ENCODE measurements at places on chromosomes 11 and 22. TPM values are rescaled to one million over a fixed set of nuclear protein-coding genes. Genes with fewer than 3 reads are reported as not detected.

HSPB2 gene
- total RNA-seq, result not detected

DNA sequence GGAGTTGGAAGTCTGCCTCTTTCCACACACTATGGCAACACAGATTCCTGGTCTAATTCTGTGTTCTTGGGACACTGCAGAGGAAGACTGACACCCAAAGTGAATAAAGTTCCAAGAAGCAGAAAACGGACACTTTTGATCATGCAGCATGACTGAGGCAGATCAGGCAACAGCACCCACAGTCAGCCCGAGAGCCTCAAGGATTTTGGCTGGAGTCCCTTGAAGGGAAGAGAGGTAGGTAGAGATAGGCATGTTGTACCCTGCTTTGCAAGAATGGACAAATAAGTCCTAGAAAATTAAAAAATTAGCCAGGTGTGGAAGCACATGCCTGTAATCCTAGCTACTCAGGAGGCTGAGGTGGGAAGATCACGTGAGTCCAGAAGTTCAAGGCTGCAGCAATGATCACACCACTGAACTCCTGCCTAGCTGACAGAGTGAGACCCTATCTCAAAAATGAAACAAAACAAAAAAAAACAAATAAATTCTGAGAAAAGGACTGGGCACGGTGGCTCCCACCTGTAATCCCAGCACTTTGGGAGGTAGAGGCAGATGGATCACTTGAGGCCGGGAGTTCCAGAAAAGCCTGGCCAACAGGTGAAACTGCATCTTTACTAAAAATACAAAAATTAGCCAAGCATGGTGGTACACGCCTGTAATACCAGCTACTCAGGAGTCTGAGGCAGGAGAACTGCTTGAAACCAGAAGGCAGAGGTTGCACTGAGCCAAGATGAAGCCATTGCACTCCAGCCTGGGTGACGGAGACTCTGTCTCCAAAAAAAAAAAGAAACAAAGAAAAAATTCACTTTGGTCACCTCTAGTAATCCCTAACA is 6.9 kb downstream of the SLC43A1 start:
- DNase-seq, result no peak

GRCh38 chr22:39634530-39635405 is 64.2 kb downstream of the CACNA1I start:
- no peak for DNase-seq

DEFB131B gene
- total RNA-seq, result not detected

DNA sequence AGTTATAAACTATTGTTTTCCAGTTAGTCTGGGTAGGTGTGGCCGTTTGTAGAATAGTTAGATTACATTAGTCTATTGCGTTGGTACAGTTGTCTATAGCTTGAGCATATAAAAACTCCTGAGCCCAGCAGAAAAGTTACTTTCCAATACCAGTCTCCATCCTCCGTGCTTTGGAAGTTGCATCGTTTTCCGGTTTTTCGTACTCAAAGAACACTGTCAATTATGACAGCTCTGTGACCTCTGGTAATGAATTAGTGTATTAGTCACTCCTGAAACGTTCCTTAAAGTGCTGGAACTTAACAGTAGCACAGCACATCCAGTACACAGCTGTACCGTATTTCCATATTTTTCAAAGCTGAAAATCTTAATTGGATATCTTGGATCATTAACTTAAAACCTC is 808 bp upstream of the MSANTD2 start:
- DNase-seq, result no peak

- no peak for DNase-seq
These were observed 22.8 kb downstream of the PPARA start for GRCh38 chr22:46173152-46173551.

- no peak for DNase-seq
These were observed 15.2 kb upstream of the SLC6A5 start for GRCh38 chr11:20584093-20584774.

- no peak for DNase-seq
These were observed 269.8 kb downstream of the DDX10 start for GRCh38 chr11:108934696-108935095.

GRCh38 chr11:3631331-3631730 is 10.5 kb downstream of the ART5 start:
- no peak for DNase-seq

OR51E2 gene
- not detected for total RNA-seq

GRCh38 chr11:3189196-3189843 is 24.2 kb upstream of the OSBPL5 start:
- no peak for DNase-seq

DNA sequence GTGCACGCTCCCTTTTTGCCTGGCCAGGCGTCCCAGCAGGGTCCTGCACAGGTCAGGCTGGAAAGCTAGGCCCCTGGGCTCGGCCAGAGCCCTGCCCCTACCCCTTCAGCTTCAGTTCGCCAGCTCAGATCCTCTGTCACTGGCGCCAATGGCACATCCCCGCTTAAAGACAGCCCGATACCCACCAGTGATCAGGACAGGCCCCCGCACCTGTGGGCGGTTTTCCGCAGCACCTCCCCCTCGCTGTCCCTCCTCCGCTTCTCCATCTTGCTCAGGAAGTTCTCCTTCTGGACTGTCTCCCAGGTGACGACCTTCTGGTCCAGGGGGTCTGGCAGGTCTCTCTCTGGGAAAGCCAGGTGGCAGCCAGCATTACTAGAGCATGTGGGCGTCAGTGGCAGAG is 5.9 kb downstream of the TSSC4 start:
- DNase-seq, result no peak

- DNase-seq, result no peak
These were observed 78.8 kb downstream of the ST3GAL4 start for GRCh38 chr11:126433989-126434949.

EMID1 gene
- total RNA-seq, result not detected

- DNase-seq, result no peak
These were observed 63.9 kb upstream of the CSNK2A3 start for GRCh38 chr11:11416917-11417316.

- no peak for DNase-seq
These were observed 149.8 kb downstream of the MPPED1 start for GRCh38 chr22:43561415-43562178.

- no peak for DNase-seq
These were observed 969.3 kb downstream of the OPCML start for GRCh38 chr11:132563050-132563449.

DEUP1 gene
- total RNA-seq, result not detected

DNA sequence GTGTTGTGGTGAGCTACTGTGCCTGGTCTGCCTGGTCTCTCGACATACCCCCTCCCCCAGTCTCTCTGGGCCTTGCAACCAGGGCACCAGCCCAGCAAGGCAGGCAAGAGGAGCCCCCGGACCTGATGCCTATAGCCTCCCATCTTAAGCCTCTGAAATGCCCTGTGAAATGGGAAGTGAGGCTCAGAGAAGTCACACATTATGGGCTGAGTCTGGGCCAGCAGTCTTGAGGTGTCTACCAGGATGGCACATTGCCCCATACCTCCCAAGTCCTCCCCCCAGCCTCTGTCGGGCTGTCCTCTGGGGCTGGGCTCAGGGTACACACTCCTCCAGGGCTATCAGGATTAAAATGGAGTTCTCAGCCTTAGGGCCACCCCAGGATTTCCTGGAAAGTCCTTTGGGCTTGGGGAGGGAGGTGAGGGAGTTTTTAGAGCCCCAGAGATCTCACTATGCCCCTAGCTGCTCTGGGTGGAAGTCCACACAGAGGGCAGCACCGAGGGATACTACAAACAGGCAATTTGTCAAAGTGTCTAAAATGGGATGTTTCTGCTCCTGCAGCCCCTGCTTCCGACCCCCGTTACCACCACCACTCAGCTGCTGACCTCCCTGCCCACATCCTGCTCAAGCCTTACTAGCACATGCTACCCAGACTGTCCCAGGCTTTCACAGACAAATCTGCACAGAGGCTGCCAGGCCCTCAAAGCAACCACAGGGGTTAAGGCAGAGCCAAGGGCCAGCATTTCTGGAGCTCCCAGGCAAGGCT is 3.1 kb upstream of the SH3BP1 start:
- DNase-seq, result no peak

- DNase-seq, result no peak
These were observed 34.2 kb upstream of the LMO1 start for GRCh38 chr11:8297781-8298440.

- DNase-seq, result no peak
These were observed 101.6 kb upstream of the CARD18 start for GRCh38 chr11:105241136-105241535.

DNA sequence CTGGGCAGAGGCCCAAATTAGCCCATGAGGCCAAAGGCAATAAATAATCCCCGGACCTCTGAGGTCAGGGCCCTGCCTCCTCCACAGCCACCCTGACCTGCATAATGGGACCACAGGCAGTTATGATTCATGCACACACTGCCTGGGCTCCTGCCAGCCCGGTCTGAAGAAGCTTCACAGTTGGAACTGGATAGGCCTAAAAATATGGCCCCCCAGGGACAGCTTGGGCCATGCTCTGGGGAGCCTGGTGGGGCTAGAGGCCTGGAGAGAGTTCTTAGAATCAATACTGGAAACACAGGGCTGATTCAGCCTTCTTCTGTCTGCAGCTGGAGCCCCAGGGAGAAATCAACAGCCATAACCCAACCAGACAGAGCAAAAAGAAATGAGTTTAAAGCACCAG is 112.8 kb upstream of the CADM1 start:
- no peak for DNase-seq

DNA sequence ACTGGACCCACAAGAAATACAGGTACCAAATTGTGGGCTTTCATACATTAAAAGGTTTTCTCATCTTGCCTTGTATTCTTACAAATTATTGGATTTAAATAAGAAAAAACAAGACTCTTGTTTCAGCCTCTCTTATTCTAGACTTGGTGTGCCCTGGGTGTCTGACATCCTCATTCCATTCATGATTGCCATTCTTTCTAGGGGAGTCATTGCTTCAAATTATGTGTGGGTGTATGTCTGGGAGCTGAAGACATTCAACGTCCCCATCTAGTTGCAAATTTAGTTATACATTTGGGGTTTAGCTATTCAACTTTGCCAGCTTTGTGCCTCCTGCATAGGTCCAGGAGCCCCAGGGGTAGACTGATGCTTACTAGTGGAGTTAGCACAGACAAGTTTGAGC is 18.1 kb downstream of the MAML2 start:
- no peak for DNase-seq

DNA sequence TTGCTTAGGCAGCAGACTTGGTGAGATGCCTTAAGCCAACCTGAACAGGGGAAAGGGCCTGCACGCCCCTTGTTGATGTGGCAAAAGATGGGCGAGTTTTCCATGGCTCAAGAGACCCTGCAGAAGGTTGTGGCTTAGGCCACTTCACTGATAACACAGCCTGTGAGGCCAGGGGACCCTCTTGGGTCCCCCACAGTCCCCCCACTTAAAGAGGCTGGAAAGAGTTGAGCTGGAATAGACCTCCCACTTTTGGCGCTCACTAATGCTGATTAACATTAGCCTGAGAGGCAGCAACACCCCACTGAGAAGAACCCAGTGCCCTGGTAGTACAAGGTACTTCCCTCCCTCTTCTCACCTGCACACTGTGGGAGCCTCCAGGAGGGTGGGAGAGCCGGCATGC is 107.5 kb downstream of the TRIM29 start:
- DNase-seq, result peak; percentile 25

SCN3B gene
- total RNA-seq, result not detected

C1QTNF4 gene
- 0.46 TPM for total RNA-seq

DNA sequence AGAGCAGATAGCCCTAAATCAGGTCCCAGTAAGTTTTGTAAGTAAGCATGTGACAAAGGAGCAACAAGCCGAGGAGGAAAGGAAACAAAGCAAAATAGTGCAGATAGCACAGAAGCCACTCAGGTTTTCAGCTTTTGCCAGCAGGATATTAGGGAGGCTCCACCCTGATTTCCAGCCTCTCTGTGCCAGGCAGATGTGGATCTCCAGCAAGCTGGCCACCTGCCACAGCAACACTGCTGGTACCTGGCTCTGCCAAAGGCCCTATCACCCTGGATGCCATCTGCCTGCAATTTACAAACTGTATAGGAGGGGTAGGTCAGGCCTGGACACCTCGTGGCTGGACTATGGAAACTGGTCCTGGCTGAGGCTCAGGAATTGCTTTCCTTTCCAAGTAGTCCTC is 12.2 kb upstream of the NNMT start:
- no peak for DNase-seq

DNA sequence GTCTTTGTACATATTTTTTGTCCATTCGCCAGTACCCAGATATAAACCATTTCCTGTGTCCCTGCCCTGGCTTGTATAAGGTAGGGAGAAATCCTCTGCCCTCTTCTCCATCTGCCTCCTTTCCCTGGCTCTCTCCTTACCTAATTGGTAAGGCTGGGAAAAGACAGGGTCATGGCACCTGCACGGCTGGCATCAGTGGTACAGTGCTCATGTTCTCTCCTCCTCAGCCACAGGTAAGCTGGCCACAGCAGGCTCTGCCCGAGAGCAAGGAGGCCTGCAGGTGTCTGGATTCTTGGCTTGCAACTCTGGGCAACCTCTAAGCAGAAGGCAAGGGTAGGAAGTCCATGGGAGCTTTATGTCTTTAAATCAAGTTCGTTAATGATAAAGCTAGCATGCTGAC is 419.9 kb downstream of the BUD13 start:
- DNase-seq, result no peak

FAM180B gene
- 0.38 TPM for total RNA-seq

- DNase-seq, result no peak
These were observed 5.7 kb downstream of the ZFTA start for GRCh38 chr11:63762654-63763495.

GRCh38 chr11:71117311-71117710 is 135.1 kb downstream of the SHANK2 start:
- no peak for DNase-seq

CDKN1C gene
- 3.6 TPM for total RNA-seq

- DNase-seq, result no peak
These were observed 131.0 kb downstream of the ELP4 start for GRCh38 chr11:31640611-31641010.

DNA sequence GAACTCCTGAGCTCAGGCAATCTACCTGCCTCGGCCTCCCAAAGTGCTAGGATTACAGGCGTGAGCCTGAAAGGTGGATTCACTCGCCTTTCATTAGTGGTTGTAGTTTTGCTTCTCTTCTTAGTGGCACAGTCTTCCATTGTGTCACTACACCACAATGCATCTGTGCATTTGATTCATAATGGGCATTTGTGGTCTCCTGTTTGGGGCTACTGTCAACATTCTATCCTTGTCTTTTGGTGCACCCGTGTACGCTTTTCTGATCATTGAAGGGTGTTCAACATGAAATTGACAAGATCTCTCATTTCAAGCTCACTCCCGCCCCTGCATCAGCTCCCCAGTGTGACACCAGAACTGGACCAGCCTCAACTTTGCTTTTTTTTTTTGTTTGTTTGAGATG is 2.0 kb upstream of the SYT12 start:
- DNase-seq, result no peak

DNA sequence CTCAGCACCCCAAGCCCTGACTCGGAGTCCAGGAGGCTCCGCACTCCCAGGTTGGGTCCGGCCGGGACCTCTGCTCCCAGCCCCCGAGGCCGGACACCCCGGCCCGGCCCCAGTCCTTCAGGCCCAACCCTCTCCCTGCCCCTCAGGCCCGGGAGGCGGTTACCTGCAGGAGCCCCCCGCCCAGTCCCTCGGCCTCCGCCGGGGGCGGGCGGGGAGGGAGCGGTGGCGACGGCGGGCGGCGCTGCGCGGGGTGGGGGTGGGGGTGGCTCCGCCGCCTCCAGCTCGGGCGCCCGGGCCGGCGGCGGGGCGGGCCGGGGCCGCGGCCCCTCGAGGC is 310 bp downstream of the TCF20 start:
- DNase-seq, result no peak

VSIG10L2 gene
- total RNA-seq, result not detected

Data from CD8-positive, alpha-beta T cell (primary cell).